ENCODE measurements at places on chromosomes 11 and 22.
A peak's percentile ranks its signal among the peaks of the same experiment; 100 is the strongest.

GRCh38 chr11:96342961-96343711, at the start of gene MAML2:
TSS of gene MAML2 (minus strand) at chr11:96343195. CDS start at chr11:96341895, 1,300 bp downstream.
- peak; percentile 88 for DNase-seq

DNA sequence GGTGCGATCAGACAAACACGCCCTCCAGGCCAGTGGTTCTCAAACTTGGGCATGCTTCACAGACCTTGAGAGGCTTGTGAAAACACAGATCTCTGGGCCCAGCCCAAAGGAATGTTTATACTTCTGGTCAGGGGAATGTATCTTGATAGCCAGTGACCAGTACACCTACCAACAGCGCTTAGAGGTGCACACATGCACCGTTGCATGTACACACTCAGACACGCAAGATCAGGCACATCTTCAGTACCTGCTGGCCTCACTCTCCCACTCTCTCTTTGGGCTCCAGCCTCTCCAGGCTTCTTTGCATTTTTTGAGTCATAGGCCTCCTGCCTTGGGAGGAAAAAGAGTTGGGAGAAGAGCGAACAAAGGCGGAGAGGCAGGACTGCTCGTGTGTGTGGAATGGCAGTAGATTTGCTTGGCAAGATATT, 11.7 kb upstream of the FXYD6 start:
- no peak for DNase-seq

GRCh38 chr22:32216911-32217310, 12.0 kb upstream of the RFPL2 start:
- DNase-seq = no peak

DNA sequence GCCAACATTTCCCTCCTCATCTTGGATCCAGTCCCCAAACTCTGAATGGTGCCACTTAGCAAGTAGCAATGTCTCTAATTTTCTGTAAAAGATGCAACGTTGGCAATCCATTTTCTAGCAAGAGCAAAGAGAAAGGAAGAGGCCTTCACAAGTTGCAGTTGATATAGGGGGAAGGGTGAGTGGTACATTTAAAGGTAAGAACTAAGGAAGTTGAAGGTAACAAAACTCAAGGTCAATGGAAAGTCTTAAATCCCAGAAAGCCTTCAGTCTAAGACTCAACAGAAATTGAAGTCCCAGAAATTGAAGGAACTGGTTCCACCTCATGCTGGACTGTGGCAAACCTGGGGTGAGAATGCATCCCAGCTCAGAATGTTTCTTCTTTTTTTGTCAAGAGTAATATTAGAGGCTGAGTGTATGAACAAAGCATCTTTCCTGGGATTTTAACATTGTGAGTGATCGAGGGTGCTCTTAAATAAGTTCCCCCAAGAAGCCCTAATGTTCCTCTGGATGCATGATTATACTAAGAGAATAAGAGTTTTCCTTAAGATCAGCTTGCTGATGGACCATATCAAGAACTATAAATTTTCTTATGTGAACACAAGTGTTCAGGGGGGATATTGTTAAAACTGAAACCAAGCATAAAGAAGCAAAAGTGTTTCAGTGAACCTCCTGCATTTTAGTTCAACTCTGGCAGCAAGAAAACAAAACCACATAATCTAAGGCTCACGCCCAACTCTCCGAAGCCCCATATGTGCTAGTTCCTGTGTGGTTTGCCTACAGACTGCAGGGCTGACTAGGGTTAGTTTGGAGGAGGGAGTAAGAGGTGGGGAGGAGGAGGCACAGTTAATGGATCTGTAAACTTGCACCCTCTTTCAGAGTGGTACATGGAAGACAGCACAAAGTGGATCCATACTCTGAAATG, at the start of gene GRAP2:
Gene GRAP2 (plus strand): TSS at position 779 of the 922 bp plus-strand sequence. CDS start 46,023 bp downstream, outside the sequence.
- DNase-seq = no peak

GRCh38 chr11:72333661-72334060, 89.7 kb upstream of the PHOX2A start:
- DNase-seq = no peak

DNA sequence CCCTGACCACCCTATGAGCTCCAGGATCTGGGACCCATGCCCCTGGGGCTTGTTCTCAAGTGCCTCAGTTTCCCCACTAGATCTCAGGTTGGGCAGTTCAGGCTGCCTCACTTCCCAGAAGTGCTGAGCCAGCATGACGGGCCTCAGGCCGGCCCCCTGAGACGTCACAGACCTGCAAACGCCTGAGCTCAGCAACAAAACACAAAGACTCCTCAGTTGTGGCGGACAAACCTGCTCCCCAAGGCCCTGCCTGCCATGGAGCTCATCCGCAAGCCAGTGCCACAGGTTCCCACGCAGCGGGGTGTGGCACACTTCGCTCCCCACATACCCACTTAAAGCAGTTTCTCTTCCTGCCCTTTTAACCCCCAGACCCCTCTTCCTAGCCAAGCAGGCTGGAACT, 45.2 kb downstream of the NECTIN1 start:
- DNase-seq = no peak

- DNase-seq = no peak
Observed at GRCh38 chr11:70292863-70293262, 22.4 kb downstream of the PPFIA1 start.

DNA sequence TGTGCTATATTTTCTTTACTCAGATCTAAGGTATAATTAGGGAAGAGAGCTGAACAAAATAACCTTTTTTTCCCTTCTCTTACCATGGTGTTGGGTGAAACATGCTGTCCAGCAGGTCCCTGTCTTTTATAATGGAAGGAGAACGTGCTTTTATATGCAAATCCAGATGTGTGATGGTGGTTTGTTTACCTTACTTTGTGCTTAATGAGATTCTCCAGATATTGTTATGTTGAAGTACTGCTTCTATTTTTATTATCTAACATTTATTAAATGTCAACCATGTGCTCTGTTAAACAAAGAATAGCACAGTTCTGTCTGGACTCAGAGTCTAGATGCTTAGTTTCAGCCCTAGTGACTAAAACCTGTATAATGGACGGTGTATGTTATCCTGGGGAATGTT, 10.1 kb upstream of the GRIK4 start:
- no peak for DNase-seq

- DNase-seq = no peak
Observed at GRCh38 chr11:94088906-94089305, 39.7 kb upstream of the PANX1 start.

DNA sequence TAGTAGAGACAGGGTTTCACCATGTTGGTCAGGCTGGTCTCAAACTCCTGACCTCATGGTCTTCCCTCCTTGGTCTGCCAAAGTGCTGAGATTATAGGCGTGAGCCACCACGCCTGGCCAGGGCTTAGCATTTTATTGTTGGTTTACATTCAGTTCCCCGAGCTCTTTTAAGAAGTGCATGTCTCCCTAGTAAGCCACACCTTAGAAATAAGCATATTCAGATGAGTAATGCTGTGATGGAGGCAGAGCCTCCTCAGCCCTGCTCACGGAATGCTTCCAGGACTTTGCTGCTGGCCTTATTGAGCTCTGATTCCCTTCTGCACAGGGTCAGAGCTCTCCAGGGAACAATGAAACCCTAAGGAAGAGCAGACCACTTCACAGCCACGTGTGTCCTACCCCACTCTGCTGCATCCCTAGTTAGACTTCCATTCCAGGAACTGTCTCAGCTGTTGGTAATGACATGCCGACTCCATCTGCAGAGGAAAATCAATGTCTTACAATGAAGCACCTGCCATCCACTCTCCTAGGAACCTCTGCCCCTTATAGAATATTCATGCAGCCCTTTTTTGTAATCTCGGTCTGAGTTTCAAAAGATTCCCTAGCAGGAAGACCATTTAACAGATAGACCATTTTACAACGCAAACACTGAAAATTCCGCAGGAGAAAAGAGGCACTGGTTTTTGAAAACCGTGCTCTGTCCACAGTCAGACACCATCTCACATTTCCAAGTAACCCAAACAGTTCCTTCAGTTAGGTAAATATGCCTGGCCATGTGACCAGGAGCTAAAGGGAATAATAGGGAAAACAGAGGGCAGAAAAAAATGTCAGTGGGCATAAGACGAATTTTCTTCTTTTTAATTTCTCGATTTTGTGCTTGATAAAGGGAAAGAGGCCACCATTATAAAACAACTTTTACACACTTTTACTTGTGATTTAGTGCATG, 1.7 kb upstream of the JAM3 start:
- DNase-seq = peak; percentile 20

DNA sequence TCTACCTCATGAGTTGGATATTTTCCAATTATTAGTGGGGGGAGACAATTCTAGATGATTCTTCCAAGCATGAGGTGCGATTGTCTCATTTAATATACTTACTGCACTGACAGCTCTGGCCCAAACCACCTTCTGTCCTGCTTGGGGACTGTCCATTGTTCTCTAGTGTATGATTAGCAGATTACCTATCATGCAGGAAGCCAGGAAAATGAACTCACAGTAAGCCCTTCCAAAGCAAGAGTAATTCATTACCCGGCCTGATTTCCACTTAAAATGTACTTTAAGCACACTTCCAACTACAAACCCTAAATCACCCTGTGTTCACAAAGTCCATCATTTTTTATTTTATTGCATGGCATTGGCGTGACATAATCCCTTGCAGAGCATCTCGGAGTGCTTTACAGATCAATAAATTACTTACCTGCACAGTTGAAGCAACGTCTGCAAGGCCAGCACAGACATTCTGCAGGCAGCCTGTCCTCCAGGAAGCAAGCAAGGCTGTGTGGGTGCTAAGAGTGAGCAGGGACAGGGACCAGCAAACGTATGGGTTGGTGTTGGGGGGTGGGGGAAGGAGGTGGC, 838.2 kb downstream of the NTM start:
- no peak for DNase-seq

GRCh38 chr11:110077346-110077745, 15.8 kb upstream of the ZC3H12C start:
- DNase-seq = no peak

GRCh38 chr11:69054397-69055211, 5.9 kb downstream of the TPCN2 start:
- no peak for DNase-seq

DNA sequence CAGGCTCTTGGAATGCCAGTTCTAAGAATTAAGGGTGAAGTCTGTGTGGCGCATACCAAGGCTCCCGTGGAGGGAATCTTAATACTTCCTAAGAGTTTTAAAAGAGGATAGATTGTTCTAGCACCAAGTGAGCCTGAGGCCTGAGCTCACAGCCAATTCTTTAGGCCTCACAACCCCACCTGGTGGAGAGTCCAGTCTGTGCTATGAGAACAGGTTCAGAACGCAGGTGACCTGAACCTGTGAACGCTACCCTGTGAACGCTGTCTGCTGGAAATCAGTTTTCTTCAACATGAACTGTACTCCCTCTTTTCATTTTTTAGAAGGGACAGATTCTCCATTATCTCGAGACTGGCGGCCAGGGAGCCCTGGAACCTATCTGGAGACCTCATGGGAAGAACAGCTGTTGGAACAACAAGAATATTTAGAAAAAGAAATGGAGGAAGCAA, 43.2 kb upstream of the DLAT start:
- DNase-seq = peak; percentile 44

GRCh38 chr11:27116684-27117083, 76.1 kb downstream of the BBOX1 start:
- no peak for DNase-seq

DNA sequence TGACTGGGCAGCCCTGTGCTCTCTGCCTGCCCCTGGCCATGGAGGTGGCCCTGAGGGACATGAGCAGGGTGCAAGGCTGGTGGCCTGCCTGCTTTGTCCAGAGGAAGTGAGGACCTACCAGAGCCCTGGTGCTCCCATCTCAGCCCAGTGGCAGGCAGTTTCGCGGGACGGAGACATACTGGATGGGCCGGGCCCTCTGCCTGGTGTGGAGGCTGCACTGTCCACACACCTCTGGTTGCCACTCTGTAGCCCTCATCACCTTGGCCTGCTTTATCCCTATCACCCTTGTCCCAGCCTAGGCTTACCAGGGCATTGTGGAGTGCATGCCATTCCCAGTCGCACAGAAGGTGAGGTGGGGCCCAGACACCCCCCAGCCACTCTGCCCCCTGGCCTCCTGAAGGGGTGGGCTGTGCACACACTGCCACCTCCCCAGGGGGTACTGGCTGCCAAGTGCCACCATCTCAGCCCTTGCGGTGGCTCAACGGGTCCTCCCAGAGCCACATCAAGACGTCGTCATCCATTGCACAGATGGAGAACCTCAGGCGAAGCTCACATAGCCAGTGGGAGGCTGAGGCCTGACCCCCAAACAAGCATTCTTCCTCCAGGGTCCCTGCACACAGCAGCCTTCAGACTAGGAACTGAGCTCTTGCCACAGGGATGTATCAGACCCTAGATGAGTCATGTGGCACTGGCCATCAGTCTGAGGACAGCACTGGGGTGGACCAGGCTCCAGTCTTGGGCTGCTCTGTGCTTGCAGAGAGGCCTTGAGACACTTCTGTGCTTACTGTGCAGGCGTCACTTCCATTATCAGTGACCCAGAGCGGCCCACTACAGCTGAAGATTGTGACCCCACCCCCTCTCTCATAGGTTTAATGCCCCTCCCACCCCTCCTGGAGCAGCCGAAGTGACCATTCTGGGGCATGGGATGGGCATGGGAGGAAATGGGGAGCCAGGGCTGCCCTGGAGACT, 176.1 kb downstream of the IGLL1 start:
- DNase-seq = no peak

DNA sequence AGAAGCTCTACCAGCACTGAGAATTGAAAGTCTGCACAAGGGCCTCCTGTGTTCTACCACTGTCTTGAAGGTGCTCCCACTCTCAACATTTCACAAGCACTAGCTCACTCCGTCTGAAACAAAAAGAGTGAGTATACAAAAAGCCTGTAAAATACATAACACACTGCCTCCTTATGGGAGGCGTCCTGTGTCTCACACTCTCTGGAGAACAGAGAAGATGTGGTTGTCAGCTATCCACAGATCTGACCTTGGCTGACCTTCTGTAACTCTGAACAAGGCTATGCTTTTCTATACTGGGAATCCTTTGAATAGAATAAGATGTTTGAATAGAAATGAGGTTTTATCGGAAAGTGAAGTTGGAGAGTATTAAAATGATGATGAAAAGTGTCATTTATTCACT, 171.3 kb upstream of the TMEM45B start:
- no peak for DNase-seq

GRCh38 chr11:73306069-73306841, 1.8 kb upstream of the ARHGEF17 start:
- DNase-seq = no peak

GRCh38 chr11:69209421-69210309, 53.9 kb downstream of the SMIM38 start:
- DNase-seq = no peak

DNA sequence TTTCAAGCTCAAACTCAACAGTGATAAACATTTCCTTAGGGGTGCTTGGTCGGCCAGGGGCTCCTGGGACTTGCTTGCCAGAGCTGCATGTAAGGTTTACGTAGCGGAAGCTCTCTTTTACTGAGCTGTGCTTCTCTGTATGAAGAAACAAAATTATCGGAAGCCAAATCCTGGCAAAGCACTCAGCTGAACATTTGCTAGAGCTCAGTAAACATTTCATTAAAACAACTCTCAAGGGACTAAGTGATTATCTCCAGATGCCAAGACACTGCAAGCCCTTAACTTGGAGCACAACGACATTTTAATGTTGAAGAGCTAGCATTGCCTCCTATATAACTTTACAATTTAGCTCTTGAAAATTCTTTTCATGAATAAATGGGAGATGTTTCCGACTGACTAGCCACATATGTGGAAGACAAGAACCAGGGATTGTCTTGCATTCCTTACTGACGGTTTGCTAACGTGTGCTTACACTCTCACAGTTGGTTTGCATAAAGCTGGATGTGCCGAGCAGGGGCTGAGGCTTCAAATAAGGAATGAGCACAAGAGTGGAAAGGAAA, 43.4 kb downstream of the SCUBE2 start:
- DNase-seq = no peak
